ENCODE measurements at places on chromosomes 16 and 17.

DNA sequence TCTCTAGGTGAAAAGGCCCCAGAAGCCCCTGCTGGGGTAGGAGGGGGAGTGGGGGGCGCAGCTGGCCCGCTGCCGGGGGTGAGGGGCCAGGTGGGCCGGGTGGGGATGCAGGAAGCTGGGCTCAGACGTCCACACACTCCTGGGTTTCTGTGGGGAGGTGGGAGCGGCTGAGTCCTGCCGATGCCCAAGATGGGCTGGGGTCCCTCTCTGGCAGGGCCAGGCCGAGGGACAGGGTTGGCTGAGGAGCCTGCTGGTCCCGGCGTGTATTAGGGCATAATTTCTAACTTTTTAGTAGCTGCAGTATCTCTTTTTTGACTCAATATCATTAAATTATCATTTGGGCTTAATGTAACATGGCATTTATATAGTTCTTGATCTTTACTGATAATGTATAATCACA lies 121.4 kb upstream of the CORO6 start:
- no peak for DNase-seq

DNA sequence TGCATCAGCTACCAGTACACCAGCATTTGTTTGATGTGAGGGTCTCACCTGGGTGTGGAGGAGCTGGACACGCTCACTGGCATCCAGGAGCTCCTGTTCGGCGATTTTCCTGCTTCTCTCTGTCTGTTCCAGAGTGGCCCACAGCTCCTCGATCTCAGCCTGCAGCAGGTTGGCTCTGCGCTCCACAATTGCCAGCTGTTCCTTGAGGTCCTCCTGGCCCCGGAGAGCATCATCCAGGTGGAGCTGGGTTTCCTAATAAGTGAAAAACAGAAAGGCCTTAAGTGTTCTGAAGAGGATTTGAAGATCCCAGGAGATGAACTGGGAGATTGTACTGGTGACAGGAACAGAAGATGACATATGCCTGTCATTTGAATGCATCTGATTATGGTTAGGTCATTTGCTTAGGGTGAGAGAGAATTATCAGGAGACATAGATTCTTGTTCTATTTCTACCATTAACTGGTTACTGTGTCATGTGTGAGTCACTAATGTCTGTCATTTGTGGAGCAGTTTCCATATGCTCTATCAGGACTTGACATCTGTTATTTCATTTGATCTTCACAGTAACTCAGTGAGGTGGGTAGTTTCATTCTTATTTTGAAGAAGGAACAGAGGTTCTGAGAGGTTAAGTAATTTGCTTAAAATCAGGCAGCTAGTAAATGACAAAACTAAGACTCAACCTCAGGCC lies 21.5 kb upstream of the MYH13 start:
- no peak for DNase-seq

DNA sequence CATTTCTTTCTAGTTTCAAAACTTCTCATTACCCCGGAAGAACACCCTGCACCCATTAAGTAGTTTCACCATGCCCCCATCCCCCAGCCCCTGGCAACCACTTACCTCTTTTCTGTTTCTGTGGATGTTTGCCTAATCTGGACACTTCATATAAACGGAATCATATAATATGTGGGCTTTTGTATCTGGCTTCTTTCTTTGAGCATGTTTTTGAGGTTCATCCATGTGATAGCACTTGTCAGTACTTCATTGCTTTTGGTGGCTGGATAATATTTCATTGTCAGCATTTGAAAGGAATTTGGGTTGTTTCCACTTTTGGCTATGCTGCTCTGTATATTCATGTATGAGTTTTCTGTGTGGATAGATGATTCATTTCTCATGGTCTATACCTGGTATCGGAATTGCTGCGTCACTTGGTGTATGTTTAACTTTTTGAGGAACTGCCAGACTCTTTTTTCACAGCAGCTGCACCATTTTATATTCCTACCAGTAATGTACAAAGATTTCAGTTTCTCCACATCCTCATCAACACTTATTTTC lies 30.0 kb upstream of the SLC5A10 start:
- no peak for DNase-seq

GRCh38 chr16:68049449-68049848 lies 26.4 kb downstream of the DUS2 start:
- DNase-seq = no peak

GRCh38 chr16:68732741-68733399 lies 4.2 kb upstream of the CDH1 start:
- no peak for DNase-seq

DNA sequence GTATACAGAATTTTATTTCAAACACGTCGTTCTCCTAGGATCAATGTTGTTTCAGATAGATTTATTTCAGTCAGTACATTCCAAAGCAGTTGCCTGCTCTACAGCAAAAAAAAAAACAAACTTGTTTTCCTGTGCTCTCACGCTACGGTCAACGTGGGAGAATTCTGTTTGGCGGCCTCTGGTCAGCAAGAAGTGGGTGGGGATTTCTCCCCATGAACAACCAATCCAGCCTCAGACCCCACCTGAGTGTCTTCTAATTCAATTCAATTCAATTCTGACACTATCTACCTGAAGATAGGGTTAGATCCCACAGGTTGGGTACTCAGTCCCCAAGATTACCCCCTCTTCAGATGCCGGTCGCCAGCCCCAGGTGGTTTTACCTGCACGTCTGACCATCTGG lies 22.1 kb downstream of the C17orf58 start:
- DNase-seq = no peak

DNA sequence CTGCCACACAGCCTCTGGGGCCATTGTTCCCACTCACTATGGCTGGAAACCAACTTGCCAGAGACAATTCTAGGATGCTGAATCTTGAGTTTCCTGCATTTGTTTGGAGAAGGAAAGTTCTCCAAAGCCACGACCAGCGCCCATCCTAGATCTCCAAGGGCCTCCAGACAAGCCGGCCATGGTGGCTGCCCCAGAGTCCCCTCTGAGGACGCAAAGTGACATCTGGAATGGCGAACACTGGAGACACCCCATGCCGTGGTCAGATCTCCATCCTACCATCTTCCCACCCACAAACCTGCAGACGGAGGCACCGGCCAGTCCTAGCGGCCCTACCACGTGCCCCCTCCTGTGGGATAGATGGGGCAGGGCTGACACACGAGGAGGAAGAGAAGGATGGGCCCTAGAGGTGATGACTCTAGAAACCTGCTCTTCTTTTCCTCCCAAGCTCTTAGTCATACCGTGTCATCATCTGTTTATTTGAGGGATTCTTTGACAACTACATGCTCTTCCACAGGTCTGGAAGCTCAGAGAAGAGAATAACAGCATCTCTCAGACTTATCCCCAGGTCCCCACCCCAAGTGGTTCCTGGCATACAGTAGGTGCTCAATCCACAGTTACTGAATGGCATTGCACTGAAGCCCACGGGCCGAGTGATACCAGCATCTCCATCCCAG lies 71.3 kb downstream of the MYH11 start:
- no peak for DNase-seq

- DNase-seq = no peak
Measured at GRCh38 chr17:82065193-82065637, 389 bp downstream of the DUS1L start.

Data from stimulated activated CD8-positive, alpha-beta memory T cell treated with anti-CD3 and anti-CD28 coated beads, Interleukin-15, amount 100 ng/mL, for 1 hour (primary cell).